ENCODE measurements at places on chromosomes 12 and 14.

DNA sequence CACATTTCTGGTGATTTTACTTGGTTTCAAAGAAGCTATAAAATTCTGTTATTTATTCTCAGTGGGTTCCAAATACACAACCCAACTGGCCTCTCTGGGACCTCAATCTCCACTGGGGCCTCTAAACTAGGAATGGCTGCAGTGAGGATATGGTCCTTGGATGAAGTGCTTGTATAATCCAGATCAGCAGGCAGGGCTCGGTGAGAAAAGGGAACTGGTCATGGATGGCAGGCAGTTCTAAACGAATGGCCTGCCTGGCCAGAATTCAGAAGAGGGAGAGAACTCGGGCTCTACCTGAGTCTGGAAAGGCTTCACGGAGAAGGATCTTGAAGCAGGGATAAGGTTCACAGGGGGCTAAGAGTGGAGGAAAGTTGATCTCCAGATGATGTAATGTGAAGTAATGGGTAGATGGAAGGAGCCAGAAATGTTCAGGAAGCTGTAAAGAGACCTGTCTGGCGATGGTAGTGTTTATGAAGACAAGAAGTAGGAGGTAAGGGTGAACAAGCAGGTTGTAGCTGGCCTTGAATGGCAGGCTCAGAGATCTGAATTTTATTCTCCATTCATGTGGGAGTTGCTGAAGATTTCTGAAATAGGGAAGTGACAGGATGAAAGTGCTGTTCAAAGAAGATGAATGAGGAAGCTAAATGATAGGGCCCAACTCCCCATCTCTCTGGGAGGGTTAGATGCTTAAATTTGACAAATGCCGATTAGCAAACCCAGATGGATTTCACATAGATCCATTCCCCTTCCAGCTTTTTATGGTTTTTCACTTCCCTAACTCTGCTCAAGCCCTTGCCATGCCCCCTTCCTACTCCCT is 31.5 kb upstream of the ANO6 start:
- DNase-seq, result no peak

GRCh38 chr12:63070709-63071108 is 80.3 kb downstream of the AVPR1A start:
- no peak for DNase-seq

DNA sequence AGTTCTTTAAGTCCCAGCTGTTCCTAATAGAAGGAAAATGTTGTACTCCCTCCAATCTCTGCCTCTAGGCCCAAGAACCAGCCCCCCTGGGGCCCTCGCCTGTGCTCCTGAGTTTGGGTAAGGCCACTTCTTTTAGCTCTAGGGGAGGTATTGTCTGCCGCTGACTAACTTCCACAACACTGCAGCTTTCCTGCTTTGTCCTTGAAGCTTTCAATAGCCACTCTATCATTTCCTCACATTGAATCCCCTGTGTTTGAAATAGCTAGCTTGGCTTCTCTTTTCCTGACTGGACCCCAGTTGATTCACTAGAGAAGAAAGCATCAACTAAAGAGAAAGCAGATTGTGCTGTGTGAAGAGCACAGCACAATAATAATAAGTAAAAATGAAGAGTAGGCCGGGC is 28.8 kb downstream of the KRT80 start:
- DNase-seq, result no peak

DNA sequence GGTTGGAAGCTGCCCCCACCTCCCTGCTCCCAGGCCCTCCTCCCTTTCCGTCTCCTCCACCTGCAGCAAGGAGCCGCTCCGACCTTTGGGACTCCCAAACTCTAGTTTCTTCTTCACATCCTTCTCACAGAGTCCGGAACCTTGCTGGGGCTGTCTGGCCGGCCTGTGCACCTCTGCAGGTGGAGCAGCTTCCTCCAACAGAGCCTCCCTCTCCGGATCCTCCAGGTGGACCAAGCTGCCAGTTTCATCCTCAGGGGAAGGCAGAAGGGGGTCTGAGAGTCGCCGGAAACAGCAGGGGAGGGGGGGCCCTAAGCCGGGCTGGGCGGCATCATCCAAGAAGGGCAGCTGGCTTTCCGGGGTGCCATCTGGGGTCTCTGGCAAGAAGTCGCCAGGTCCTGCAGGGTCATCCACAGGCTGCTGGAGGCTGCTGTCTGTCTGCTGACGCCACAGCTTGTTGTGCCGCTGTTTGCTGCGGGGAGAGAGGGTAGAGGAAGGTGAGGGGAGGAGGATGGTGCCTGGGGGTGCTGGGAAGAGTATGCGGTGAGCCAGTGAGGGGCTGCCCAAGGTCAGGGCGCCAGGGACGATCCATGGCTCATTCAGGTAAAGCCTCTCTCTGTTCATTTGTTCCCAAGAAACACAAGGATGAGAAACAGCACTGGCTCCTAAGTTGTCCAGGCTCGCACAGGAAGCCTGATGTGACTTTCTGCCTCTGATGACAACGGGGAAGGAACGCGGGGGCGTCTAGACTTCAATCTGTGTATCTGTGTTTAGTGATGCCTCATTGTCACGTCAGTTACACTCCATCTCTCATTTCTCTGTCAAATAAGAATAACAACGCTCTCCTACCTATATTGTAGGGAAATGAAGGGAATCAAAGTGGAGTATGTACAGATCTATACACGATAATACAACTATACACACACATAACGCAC is 61.3 kb upstream of the CORO1C start:
- DNase-seq, result no peak

- DNase-seq, result no peak
These were observed 67.0 kb downstream of the PTHLH start for GRCh38 chr12:27905285-27906126.

DNA sequence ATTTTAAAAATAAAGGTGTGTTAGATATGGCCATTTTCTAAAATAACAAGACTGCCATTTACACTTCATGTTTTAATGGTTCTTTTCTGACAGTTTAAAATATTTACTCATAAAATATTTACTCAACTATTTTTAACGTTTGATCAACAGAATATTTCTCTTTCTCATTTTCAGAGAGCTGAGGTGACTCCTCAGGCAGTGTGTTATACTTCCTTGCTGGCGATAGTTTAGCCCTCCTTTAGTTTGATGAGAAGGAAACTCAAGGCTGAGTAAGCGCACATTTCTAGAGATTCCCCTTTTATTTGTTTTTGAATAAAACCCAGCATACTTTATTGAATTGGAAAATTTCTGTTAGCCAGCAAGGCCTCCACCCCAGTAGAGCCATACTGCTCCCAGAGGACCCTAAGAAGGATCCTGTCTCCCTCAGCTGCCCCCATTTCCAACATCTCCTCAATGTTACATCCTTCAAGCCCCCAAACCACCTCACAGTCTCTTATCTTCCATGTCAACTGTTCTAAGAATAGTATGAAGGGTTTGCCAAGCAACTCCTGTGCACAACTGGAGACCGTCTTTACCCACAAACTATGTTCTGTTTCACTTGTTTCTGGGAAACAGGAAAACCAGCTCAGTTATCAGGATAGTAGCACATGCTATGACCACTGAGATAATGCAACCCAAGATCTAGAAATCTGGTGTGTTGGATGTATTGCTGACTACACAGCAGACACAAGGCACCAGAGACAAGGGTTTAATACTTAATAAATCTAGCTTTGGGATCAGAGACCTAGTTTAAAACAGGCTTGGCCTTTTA is 129.5 kb downstream of the STXBP6 start:
- no peak for DNase-seq

- DNase-seq, result peak; percentile 36
These were observed 9.2 kb downstream of the NIN start for GRCh38 chr14:50821510-50822464.

GRCh38 chr12:4160314-4161040 is 113.1 kb upstream of the CCND2 start:
- no peak for DNase-seq

DNA sequence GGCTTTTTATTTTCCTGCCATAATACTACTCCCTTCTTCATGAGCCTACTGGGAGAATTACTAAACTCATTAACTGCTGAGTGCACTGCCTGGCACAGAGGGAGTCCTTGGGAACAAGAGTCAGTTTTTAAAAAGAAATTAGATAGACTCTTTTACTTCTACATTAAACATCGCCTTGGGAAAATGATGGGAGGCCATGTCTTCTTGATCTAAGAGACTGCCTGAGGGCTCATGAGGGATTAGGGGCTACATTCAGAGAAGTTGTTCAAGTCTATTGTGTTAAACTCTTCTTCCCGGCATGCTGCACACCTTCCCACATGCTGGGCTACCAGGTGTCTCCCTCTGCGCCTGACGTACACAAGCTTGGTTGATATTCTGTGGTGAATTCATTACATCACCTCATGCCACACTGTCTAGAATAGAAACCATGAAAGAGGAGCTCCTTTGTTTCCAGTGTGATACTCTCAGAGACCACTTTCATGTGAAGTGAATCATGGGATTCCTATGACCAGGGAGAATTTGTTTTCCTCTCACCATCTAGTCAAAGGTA is 1422.3 kb downstream of the AACS start:
- no peak for DNase-seq

- no peak for DNase-seq
These were observed 127.4 kb downstream of the CRADD start for GRCh38 chr12:93804392-93805179.

DNA sequence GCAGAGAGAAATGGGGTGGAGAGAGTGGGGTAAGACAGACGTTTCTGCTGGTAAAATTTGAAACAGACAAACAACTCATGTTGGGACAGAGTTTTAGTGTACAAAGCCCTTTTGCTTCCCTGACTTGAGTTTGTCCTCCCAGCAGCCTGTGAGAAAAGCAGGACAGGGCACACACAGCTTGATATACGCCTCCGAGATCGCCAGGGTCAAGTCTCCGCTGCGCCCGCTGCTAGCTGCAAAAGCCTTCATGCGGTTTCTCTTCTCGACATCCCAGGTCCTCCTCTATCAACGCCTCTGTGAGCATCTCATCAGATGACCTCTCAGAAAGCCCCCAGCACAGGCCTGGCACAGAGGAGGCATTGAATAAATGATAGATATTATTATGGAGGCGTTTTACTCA is 9.4 kb upstream of the BCL11B start:
- DNase-seq, result no peak

- no peak for DNase-seq
These were observed 173.5 kb downstream of the PRKD1 start for GRCh38 chr14:29754134-29754533.

DNA sequence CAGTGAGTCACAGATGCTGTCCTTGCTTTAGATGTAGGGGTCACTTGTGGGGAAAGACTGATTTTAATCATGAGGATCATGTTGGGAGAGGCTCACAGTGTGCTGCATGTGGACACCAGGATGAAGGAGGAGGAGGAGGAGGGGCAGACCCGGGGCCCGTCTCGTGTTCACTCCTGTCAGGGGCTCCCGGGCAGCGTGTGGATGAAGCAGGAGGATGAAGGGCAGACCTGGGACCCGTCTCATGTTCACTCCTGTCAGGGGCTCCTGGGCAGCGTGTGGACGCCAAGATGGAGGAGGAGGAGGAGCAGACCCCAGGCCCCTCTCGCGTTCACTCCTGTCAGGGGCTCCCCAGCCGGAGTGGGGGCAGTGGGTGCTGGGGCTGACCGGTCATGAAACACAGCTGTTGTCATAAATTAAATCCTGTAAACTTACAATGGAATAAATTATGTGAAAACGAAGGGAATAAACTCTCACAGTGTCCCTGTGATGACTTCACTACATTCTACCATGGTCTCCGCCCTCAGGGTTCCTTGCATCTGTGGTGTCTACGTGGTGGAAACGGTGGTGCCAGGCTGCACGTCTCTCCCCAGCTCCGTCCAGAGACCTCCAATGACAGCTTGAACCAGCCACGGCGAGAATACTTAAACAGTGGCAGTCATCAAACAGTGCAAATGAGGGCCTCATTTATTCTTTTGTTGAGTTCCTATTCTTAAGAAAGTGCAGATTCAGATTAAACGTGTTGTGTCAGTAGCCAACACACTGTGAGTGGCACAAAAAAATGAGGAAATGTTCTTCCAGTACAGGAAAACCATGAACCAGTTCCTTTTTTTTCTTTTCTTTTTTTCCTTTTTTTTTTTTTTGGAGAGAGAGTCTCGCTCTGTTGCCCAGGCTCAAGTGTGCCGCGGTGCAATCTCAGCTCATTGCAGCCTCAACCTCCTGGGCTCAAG is 37.7 kb upstream of the SFSWAP start:
- no peak for DNase-seq

GRCh38 chr12:72264548-72265175 is 7.5 kb upstream of the TRHDE start:
- no peak for DNase-seq

DNA sequence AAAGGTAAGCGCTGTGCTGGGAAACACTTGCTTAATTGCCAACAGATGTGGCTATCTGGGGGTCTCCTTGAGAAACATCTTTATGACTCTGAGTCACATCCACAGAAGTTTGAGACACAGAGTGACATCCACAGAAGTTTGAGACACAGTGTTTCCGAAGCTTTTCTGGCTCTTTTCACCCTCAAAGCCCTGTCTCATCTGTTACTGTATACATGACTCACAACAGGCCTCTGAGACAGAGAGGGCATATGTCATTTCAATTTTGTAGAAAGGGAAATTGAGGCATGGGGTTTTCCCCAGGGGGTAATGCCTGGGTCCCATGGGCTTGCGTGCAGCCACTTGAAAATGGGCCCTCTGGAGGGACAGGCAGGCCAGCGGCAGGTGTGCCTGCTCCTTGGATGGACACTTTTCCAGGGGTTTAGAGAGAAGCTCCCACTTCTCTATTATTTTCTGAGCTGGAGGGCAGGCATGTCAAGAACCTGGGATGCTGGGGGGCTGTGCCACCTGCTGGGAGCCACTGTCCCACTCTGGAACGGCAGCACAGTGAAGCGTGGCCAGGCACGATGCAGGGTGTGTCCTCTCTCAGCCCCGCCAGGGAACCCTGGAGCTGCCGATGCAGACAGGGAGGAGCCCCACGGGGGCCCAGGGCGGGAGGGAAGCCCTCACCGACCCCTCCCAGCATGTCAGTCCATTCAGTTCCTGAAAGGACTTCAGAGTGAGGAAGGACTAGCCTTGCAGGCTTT is 111.3 kb upstream of the FKBP4 start:
- no peak for DNase-seq

- no peak for DNase-seq
These were observed 91.8 kb downstream of the SLC38A1 start for GRCh38 chr12:46177025-46177424.
